ENCODE measurements at places on chromosomes 2 and 18.

DNA sequence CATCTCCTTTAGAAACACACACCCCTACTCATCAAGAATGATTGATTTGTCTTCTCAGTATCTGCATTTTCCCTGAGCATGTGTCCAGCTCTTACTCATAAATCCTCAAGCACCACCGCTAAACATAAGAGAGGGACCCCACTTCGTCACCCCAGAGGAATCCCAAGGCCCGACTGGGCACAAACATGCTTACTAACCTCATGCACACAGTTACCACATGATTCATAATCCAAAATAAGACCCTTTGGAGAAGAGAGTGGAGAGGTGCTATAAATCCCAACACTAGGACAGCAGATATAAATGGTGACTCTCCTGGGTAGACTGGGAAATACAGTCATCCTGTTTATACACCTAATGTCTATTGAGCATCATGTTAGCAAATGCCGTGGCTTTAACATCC is 843.2 kb upstream of the ID2 start:
- no peak for DNase-seq

- no peak for DNase-seq
These were observed 50.5 kb downstream of the MTA3 start for GRCh38 chr2:42618972-42619371.

DNA sequence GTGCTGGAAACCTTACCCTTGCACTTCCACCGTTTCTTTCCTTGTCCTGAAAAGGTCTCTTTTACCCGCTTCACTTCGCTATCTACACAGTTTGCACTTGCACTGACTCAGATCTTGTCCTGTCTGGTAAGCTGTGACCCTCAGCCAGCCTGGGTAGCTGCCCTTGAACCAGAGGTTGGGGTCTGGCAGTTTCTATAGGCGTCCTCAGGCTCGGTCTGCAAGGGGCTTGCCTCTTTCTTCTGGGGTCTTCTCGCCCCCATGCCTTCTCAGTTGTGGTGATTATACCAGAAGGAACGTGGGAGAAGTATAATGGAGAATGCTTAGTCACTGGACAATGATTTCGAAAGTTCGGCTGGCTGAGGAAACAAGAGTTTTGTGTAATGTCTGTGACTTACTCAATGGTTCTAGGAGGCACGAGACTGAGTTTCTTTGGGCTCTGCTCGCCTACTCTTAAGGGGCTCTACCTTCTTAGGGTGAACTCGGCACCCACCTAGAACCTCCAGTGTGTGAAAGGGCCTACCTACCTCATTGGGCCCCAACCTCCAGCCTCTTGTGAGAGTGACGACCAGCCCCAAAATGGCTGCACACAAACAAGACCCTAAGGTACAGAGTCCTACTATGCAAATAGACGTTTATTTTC is 6.9 kb upstream of the STAT1 start:
- peak; percentile 43 for DNase-seq

DNA sequence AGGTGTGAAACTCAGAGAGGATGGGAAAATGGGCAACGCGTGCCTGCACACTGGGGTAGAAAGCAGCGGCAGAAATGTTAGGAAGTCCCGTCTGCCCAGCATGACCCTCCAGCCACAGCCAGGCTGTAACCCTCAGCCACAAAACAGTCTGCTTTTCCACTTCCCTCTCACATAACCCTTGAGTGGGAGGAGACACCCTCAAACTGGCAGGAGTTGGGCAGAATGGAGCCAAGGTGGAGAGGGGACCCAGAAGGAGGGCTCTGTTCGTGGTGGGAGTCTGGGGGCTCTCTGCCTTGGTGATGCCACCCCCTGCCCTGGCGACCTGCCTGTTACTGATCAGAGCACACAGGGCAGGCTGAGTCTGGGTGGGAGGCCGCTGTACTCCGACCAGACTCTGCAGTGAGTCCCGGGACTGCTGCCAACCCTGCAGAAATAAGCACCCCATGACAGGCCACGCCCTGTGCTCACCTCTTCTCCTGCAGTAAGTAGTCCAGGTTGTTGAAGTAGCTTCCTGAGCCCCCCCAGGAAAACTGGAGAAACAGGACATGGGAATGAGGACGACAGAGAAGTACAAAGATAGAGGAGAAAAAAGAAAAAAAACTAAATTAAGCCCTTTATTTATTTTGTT is 16.0 kb downstream of the FAM178B start:
- DNase-seq: no peak

DNA sequence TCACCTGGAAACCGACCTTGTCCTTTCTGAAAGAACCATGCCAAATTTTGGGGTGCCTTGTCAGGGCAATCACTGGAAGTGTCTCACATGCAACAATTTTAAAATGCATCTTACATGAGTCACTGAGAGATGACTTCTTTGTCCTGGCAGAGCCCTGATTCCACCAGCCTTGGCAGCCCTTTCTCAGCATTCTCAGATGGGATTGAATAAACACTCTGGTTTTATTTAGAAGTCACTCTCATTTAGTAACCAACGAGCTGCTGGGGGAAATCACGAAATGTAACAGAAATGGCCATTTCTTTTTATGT is 3.8 kb upstream of the ATP8B1 start:
- no peak for DNase-seq

- DNase-seq: peak; percentile 21
These were observed 102.6 kb downstream of the PTPN4 start for GRCh38 chr2:119862127-119862889.

GRCh38 chr2:8049851-8050571 is 631.8 kb upstream of the ID2 start:
- no peak for DNase-seq

DNA sequence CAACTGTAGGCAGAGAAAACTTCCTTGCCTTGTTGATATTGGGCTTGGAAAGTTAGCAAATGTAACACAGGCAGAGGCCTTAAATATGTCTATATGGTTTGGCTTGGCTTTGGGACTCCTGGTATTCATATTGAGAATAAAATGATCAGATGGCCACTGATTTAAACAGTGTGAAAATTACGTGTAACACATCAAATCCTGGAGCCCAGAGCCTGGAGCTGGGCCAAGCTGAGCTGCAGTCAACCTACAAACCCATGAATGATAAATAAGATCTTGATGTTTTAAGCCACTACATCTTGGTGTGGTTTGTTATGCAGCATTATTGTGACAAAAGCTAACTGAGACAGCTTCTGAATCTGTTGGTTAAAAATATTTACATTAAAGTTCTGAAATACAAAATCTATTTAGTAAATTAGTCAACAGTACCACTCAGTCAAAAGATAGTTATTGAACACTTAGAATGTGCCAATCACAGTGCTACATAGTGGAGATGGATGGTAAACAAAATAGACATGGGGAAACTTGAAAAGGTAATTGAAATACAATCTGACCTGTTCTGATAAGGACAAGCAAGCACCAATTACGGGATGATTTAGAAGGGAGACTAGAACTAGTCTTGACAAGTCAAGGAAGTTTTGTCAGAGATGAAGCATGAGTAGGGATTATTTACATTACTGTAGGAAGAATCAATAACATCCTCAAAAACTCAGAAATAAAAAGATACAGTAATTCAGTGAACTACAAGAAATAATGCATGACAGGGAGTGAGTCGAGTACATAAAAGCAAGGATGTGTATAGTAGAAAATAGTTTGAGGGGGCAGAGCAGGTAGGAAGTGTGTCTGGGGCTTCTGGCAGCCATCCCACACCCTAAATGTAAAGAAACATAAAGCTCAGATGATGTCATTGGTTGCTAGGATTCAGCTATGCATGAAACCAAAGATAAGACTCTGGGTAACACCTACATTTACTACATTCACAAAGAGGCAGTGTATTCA is 157.7 kb downstream of the HNMT start:
- DNase-seq: no peak

DNA sequence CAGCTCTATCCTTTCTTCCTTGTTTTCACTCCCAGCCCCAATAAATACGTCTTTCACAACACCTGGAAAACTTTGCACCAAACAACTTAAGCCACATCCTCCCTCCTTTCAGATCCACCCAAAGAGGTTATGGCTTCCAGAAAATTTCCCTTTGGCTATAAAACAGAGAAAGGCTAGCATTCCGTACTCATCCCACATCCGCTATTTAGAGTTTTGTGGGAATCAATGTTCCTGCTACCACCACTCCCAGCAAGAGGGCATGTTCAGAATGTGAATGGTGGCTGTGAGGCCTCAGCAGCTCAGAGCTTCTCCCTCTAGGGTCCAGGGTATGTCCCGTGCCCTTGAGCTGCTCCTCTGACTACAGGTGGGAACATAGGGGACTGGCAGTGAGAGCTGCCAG is 214.6 kb downstream of the NCK2 start:
- no peak for DNase-seq

DNA sequence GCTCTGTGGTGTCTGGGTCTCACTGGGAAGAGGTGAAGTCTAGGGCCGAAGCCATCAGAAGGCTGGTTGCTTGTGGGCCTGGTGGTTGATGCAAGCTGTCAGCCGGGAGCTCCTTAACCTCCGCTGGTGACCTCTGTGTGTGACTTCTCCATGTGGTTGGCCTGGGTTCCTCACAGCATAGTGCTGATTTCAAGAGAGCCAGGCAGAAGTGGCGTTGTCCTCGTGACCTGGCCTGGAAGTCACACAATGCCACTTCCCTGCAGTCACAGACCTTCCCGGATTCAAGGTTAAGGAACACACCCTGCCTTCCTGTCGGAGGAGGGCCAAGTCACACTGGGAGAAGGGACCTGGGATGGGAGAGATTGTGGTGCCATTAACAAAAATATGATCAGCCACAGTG is 303.7 kb upstream of the HS6ST1 start:
- DNase-seq: peak; percentile 13

DNA sequence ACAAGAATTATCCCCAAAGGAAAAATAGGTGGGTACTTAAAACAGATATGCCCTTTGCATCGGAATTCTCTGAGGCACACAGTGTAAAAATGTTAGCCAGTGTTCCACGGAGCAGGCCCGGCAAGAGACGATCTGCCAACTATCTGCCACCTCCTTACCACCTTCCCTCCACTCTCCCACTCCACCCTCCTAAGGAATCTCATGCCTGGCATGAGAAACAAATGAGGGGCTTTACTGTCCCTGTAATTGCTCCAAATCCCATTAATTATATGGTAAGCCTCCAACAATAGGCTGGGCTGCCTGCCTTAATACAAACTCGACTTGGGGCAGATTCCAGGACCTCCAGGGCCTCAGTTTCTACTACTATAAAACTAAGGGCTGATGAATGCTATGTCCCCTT is 102.3 kb downstream of the ZBTB7C start:
- DNase-seq: no peak

DNA sequence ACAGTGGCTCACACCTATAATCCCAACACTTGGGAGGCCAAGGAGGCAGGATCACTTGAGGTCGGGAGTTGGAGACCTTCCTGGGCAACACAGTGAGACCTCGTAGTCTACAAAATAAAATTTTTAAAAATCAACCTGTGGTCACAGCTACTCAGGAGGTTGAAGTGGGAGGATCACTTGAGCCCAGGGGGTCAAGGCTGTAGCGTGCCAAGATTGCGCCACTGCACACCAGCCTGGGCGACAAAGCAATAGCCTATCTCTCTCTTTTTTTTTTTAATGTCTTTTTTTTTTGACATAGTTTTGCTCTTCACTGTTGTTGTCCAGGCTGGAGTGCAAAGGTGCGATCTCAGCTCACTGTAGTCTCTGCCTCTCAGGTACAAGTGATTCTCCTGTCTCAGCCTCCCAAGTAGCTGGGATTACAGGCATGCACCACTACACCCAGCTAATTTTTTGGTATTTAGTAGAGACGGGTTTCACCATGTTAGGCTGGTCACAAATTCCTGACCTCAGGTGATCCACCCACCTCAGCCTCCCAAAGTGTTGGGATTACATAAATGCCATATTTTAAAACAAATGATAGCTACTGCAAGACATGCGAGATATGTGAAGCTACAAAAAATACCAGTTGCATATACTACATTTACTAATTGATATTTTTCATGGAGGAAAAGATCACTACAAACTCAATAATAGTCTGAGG is 55.0 kb downstream of the CHN1 start:
- DNase-seq: no peak

Data from CD4-positive, alpha-beta T cell treated with Interleukin-4 for 4 hours (primary cell).